ENCODE measurements at places on chromosomes 6 and 20.
A peak's percentile ranks its signal among the peaks of the same experiment; 100 is the strongest.

- no peak for DNase-seq
These were observed 8.6 kb downstream of the ADTRP start for GRCh38 chr6:11769811-11770545.

GRCh38 chr6:159174263-159174969, 5.2 kb downstream of the FNDC1 start:
- peak; percentile 55 for DNase-seq

- DNase-seq: no peak
These were observed 6.2 kb downstream of the SS18L1 start for GRCh38 chr20:62149532-62150309.

- no peak for DNase-seq
These were observed 19.7 kb downstream of the STX11 start for GRCh38 chr6:144170044-144170443.
